Cerebellum (tissue), 4 donors: ENCODE measurements at places on chromosomes 2 and 18.

DNA sequence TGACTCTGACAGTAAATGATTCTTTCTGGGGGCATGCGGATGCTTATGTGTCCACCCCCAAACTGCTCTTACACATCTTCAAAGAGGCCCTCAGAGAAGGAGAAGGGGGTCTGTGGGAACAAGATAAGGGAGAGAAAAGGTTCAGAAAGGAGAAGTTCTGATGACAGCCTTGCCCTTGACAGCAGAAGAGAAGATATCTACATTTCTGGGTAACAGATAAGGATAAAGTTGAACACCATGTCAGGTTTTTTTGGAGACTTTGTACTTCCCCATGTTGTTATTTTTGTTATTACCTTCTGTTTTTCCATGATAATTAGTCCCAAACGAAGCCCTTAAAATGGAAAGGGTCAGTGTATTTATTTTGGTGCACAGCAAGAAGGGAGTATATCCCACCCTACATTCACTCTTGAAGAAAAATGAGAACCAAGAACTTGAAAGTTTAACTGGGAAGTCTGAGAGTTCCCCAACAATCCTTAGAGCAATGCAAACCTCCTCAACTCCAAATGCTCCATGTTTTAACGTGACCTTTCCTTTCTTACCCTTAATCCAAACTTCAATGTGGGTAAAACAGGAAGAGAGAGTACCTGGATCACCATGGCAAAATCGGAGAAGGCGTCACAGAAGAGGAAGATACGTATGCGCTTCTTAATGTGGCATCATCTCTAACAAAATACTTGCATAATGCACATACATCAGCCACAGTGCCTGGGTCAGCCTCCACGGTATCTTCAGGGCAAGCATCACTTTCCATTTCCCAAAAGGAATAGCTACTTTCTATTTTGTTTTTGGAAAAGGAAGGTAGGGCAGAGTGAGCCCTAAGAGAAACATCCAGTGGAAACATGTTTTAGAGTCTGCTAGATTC, 264.6 kb upstream of the STON1 start:
- no peak for DNase-seq

- no peak for DNase-seq
Observed at GRCh38 chr2:57802243-57802642, 244.4 kb upstream of the VRK2 start.

DNA sequence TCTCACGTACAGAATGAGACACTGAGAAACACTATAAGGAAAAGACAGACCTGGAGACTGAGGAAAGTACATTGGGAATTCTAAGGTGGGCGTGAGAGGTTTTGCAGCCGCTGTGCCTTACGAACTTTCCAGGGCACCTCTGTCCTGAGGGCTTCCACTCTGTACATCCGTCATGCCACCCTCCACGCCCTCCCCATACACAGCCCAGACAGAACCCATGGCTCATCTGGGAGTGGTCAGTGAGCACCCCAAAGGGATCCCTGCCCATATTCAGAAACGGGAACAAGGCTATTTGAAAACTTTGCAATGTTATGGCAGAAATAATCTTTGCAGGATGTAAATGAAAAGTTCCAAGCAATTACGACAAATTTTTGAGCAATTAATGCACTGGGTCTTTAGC, 95.4 kb upstream of the ZNF532 start:
- DNase-seq, result no peak

GRCh38 chr18:76264876-76265250, 230.2 kb downstream of the ZNF516 start:
- no peak for DNase-seq

GRCh38 chr2:156490466-156490840, 54.3 kb downstream of the GPD2 start:
- no peak for DNase-seq

DNA sequence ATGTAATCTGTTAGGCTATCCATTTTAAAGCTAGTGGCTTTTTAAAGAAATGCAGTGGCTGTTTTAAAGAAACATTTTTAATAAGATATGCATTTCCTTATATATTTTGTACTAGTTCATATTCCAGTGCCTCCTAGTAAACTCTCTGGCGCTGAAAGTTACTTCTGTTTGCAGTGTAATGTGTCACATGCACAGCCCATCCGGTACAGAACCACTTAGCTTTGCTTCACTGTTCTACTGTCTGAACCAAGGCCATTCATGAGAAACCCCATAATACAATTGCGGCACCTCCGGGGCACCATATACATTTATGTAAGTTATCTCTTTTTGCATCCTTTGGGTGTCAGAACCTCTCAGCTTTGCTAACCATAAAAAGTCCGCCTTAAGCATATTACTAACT, 114.6 kb upstream of the KCTD1 start:
- DNase-seq, result no peak

GRCh38 chr2:27587025-27587424, 4.2 kb downstream of the ZNF512 start:
- no peak for DNase-seq

- DNase-seq, result no peak
Observed at GRCh38 chr18:32389858-32390257, 80.8 kb downstream of the GAREM1 start.

GRCh38 chr2:159133797-159134196, 152.7 kb downstream of the WDSUB1 start:
- DNase-seq, result no peak

DNA sequence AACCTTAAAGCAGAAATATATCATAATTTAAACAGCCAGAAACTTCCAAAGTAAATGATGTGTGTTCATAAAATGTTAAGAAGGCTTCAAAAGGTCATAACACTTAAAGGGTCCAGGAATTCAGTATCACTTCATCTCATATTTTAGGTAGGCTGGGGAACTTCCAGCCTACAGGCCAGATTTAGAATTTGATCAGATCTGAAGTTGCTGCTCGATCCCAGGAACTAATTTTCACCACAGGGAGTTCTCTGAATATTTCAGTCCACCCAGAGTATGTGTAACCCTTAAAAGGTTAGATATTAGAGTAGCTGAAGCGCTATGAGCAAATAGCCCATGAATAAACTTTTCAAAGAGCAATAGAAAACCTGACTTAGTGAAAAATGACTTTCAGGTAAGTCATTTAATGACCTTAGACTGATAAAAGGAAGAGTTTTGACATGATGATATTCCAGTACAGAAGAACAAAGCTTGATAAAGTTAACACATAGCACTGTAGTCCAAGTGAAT, 1.7 kb downstream of the WIPF1 start:
- no peak for DNase-seq

GRCh38 chr2:13230221-13230620, 513.5 kb downstream of the TRIB2 start:
- no peak for DNase-seq

DNA sequence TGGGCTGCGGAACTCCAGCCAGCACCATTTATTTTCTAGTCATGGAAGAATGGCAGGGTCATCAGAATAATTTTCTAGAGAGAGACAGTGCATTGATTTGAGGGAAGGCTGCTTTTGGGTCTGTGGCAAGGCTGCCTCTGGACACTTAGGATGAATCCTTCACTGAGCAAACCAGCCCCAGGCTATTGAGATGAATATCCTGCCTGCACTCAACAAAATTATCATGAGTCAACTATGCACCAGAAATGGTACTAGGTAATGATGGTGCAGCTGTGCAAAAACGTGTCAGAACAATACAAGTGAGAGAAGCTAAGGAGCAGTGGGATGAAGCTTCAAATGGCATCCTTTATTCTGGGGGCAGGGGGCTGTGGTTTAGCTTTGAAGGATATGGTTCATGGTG, 115.8 kb downstream of the SPHKAP start:
- DNase-seq, result no peak

DNA sequence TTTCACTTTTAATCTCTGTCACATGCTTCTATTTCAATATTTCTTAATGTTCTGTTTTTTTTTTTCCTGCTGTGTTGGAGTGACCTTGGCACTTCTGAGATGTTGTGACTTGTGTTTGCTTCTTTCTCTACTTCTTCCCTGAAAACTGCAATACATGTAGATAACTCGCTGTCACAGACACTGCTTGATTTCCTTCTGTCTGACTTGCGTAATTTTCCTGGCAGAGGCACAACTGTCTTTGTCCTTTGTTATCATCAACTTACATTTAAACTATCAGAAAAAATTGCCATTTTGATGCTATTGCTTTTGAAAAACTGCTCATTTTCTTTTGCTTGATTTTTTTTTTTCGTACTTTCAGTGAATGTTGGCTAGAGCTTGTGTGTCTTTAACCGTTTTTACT, 69.0 kb downstream of the BABAM2 start:
- no peak for DNase-seq

GRCh38 chr2:143205106-143205764, 76.0 kb downstream of the ARHGAP15 start:
- no peak for DNase-seq

- DNase-seq, result no peak
Observed at GRCh38 chr2:96575785-96576456, 39.4 kb downstream of the ARID5A start.

DNA sequence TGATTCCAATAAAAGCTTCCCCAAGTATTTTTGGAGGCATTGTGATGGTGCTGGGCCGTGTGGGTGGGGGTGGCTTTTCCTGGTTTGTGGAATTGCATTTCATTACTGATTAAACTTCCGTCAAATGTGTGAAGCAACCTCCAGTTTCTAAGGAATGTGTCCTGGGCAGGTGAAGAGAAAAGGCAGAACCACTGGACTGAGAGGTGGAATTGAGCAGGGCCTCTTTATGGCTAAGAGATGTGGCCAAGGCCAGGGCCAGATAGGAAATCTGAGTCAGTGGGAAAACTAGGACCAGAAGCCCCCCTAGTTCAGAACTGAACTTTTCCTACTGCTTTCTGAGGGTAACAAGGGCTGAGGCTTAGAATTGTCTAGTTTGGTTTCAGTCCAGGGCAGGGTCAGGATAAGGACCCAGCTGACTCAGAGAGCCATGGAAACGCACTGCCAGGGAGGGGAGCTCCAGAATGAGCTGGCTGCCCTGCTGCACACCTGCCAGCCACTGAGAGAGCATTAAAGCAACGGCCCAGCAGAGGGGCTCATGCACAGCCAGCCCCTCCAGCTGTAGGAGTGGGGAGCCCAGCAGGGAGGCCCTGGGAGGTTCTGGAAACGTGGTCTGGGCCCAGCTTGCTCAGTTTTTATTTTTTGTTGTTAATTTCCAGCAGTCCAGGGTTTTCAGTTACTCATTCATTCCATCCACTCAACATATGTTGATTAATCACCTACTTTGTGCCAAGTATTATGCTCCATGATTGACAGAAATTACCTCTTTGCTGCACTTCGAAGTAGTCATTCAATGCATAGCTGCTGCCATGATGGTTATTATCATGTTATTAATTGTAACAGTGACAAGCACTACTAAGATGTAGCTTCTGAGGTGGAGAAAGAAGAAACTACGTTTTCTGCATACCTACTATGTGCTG, 156.1 kb downstream of the MSH2 start:
- DNase-seq, result no peak

GRCh38 chr2:40458271-40458794, 6.4 kb upstream of the SLC8A1 start:
- DNase-seq, result no peak

DNA sequence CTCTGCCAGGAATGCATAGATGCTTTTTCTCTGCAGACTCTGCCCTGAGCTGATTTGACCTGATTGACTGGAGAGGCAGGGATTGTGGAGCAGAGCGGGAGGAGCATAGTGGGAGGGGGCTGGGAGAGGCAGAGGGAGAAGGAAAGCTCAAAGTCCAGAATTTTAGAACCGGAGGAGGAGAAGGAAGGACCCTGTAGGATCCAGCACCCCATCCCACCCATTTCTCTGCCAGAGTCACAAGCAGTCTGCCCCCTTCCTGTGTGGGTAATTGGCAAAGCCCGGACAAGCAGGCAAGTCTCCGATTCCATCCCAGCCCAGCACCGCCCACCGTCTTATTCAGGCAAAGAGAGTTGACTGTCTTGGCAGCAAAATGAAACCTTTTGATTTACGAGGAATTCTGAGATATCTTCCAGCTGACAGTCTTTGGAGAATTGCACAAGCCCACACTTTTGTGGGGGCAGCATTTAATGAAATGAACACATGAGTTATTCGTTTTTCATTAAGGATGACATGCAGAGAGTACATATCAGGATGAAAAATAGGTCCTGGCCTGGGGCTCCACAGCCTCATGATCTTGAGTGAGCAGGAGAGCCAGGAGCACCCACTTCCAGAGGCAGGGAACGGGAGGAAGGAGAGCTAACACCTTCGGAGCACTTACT, 103.1 kb downstream of the MCFD2 start:
- DNase-seq, result no peak

DNA sequence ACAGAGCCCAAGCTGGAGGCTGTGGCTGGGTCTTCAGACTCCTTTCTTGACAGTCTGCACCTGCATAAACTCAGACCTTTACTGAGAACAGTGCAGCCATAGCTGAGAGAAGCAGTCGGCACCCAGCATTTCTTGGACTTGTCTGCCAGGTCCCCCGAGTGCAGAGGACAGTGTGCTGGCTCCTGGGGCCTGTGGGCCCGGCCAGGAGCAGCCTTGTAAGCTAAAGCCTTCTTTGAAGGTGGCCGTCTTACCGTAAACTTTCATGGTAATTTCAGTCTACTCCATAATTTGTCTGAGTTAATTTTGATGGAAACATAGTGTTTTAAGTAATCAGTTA, 70.9 kb downstream of the LRRFIP1 start:
- DNase-seq, result no peak

GRCh38 chr18:40676668-40677067, 1278.4 kb upstream of the PIK3C3 start:
- no peak for DNase-seq

GRCh38 chr2:75454241-75454620, 106.5 kb downstream of the EVA1A start:
- DNase-seq, result no peak

DNA sequence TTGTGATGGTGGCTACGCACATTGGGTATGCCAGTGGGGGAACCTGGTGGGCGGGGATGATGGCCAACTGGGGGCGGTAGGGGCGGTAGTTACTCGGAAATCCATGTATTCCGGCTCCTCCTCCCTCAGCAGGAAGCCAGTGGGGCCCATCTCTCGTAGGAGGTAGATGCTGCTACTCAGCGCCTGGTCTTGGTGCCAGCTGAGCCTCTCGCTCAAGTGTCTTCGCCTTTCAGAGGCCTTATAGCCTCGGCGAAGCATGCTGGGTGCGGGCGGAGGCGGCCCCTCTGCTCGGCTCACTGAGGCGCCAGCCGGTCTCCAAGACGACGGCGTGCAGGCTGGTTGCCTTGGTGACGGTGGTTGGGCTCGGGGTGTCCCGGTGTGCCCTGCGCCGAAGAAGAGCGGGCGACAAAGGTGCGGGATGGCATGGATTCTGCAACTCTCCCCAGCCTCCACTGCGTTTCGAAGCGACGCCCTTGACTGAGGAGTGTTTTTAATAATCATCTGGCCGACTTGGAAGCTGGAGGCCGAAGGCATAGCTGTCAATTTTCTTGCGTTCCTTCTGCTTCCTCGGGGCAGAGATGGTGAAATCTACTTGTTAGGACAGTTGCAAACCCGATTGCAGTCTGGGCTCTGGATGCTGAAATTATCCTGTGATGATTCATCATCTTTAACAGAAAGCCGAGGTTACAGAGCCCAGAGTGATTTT, at the start of gene ZSWIM2:
ZSWIM2 (minus strand) TSS at position 298 of the 706 bp plus-strand sequence; CDS start at position 258, 40 bp downstream.
- DNase-seq, result peak; percentile 57
